Stimulated activated CD4-positive, alpha-beta T cell treated with anti-CD3 and anti-CD28 coated beads, Interleukin-15, amount 100 ng/mL, for 24 hours (primary cell): ENCODE measurements at places on chromosomes 16 and 17.

DNA sequence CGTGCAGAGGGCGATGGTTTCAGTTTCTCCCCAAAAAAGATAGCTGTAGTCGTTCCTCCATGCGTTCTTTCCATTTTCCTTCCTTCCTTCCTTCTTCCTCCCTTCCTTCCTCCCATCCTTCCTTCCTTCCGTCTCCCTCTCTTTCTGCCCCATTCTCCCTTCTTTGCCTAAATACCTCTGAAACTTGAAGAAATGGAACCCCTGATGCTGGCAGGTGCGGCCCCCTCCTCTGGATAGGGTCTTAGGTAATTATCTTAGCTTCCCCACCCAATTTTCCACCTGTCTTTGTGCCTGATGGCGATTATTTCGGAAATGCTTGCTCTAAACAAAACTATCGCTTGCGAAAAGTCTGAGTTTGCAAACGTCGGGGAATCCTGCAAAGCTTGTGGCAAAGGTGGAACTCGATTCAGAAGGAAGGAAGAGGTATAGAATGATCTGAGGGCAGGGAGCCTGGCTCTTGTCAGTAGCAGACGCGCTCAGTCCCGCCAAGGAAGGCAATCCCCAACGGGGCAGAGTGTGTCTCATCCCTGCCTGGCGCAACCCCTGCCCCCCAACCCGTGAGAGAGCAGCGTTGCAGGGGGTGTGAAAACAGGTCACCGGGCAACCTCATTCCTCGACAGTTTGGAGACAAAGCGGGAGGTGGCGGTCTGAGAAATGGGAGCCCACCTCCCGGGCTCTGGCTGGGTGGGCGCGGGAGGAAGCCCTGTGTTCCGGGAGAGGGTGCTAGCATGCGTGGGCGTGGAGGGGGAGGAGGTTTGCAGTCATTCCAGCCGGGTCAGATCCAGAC lies 2.9 kb upstream of the CBX8 start:
- DNase-seq = no peak

- peak; percentile 64 for DNase-seq
Measured at GRCh38 chr16:85611444-85612190, 1.5 kb upstream of the GSE1 start.

DNA sequence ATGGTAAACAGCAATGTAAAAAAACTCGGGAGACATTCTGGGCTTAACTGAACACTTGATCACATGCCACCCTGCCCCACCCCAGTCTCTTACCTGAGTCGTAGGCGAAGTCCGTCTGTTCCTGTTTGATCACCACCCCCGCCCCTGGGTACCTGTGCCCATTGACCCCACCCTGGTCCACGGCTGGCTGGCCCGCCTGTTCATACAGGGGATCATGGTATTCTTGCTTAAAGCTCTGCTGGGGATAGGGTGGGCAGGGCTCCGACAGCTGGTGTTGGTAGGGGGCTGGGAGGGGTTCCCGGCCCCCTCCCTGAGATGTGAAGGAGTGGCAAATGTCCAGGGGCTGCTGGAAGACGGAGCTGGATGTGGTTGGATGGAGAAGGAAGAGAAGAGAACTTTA lies 13.6 kb downstream of the ETV4 start:
- no peak for DNase-seq

DNA sequence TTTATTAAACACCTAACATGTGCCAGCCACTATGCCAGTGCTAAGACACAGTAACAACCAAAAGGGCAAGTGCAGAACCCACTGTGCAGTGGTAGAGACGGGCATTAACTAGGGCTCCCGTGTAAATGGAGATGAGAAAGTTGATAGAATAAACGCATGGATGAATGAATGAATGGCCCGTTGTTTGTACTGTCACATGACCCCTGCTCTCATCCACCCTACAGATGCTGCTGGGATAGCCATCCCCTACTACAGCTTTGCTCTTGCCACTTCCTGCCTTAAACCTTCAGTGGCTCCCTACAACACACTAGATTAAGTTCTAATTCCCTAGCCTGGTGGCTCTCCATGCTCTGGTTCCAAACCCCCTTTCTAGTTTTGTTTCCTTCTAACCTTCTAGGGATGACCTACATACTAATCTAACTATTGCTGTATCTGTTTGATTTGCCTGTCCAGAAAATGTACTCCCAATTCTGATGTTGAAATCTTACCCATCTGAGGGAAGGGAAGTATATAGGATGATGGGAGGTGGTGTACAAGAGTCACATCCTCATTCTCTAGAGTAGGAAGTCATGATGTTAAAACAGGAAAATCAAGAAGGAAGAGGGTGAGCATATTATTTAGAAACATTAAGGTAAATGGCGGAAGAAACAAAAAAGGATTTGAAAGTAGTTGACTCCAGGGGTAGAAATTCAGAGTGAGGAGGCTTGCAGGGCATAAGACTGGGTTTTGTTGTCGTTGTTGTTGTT lies 11.4 kb upstream of the TNRC6C start:
- DNase-seq = no peak

DNA sequence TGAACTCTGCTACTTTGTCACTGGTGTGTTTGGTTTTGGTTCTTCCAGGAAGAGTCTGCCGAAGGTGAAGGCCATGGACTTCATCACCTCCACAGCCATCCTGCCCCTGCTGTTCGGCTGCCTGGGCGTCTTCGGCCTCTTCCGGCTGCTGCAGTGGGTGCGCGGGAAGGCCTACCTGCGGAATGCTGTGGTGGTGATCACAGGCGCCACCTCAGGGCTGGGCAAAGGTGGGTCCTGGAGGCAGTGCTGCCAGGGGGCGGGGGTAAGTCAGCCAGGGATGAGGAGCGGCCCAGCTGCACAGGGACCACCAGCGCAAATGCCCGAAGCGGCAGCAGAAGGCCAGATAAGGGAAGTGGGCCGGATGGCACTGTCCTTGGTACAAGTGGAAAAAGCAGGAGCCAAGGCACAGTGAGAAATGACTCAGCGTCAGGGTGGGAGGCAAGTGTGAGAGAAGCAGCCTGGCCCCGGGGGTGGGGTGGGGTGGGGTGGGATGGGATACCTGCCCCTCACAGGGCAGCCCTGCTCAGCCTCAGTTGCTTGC lies 41.9 kb downstream of the TMEM11 start:
- DNase-seq = no peak

GRCh38 chr16:48354877-48355855 lies 30.0 kb downstream of the SIAH1 start:
- DNase-seq = no peak

DNA sequence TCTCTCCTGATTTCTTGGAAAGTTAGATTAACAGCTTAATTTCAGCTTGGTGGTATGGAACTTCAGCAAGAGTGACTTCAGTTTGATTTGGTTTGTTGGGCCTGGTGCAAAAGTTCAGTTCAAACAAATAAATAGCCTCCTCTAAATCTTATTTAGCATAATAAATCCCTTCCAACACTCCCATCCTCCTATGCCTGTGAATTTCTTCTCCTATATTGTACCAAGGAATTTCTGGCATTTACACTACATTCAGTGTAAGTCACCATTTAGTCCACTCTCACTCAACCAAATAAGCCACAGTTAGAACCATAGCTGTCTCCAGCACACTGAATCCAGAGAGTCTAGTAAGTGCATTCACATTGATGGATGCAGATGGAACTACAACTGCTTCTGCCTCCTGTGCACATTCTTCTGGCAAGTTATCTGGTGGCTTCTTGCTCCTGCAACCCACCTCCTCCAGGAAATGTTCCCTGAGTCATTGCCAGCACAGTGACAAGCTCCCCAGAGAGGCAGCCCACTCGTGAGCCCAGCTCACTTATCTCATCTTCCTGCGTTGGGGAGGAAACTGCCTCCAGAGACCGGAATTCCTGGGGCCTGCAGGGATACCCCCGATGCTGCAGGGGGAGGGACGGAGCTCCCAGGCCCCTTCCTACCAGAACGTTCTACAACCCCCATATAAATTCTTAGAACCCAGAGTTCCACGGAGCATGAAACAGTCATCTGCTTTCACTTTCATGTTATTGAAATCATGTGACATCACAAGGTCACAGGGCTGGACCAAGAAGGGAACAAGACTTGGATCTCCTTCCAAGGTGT lies 318.3 kb downstream of the PHKB start:
- DNase-seq = peak; percentile 43

- DNase-seq = no peak
Measured at GRCh38 chr16:35734728-35735402, 2275.5 kb downstream of the TP53TG3F start.

DNA sequence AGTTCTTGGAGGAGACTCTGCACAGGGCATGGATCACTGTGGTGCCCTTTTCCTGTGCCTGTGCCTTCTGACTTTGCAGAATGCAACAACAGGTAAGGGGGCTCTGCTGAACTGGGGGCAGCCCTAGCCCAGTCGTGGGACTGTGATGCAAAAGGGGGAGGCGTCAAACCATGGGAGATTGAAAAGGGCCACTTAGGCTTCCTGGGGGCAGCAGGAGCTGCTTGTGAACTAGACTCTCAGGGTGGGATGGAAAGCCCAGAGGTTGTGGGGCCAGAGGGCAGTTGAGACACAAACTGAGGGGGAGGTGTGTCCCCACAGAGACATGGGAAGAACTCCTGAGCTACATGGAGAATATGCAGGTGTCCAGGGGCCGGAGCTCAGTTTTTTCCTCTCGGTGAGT lies 19.6 kb downstream of the ADGRG5 start:
- DNase-seq = no peak

- peak; percentile 48 for DNase-seq
Measured at GRCh38 chr16:1331712-1332617, 1.5 kb upstream of the BAIAP3 start.

DNA sequence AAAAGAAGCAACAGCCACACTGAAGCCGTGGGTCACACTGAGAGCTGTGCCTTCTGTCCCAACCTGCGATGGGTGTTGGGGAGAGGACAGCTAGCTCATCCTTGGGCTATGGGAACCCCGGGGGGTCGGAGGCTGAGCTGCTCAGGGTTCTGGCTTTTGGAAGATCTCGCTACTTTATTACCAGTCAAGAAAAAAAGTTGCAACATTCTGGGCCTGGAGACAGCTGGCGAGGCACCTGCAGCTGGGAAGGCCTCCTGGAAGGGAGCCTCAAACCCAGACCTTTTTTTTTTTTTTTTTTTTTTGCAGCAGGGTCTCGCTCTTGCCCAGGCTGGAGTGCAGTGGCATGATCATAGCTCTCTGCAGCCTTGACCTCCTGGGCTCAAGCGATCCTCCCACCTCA lies 24.9 kb downstream of the TPSD1 start:
- no peak for DNase-seq

- DNase-seq = no peak
Measured at GRCh38 chr16:81891736-81892364, 112.8 kb downstream of the PLCG2 start.

DNA sequence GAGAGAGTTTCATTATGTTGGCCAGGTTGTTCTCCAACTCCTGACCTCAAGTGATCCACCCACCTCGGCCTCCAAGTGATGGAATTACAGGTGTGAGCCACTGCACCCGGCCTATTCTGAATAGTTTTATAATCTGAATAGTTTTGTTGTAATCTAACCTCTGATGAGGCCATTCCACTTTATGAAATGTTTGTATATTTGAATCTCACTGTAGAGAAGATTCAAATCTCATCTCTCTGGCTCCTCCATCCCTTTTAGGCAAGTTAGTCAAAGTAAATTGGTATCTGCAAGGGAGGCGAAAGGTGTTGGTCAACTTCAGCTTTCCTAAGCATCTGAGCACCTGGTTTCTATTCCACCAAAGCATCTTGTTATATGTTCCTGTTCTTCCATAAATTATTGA lies 131.2 kb downstream of the BRIP1 start:
- no peak for DNase-seq

- no peak for DNase-seq
Measured at GRCh38 chr16:14366974-14367707, 262.9 kb downstream of the PARN start.

DNA sequence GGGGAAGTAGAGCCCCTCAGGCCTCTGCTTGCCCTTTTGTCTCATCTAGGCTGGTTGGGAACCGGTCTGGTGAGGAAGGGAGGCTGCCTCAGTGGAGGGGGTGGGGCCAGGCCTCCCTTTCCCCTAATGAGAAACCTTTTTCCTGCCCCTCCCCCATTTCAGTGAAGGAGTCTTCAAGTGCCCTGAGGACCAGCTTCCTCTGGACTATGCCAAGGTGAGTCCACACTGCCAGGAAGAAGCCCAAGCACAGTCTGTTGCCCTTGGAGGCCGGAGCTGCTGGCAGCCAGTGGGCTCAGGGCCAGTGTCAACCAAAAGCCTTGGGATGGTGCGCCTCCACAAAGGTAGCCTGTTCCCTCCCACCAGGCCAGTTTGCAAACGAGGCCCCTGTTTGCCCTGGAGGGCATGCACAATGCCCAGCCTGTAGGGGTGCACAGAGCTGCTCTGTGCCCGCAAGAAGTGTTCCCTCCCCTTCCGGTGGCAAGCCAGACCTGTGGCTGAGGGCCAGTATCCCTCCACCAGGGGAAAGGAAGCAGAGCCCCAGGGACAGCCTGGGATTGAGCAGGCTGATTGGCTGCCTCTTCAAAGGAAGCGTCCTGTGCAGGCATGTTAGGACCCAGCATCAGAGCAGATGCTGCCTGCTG lies 3.4 kb downstream of the TRAF4 start:
- no peak for DNase-seq

DNA sequence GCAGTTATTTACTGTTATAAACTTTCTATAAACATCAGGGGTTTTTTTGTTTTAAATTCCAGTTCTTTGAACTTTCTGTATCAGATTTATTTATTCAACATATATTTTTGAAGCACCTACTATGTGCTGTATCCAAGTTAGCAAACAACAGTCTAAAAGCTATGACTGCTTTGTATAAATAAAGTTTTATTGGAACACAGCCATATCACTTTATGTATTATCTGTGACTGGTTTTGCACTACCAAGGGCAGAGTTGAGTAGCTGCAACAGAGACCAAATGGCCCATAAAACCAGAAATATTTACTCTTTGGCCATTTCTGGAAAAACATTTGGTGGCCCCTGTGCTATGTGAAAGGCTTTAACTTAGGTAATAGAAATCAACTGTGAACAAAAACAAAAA lies 110.2 kb upstream of the ERCC4 start:
- DNase-seq = no peak

- no peak for DNase-seq
Measured at GRCh38 chr16:27301236-27301861, 12.4 kb upstream of the IL4R start.

GRCh38 chr16:16830973-16831372 lies 452.0 kb downstream of the NPIPA7 start:
- DNase-seq = no peak

- no peak for DNase-seq
Measured at GRCh38 chr17:40104594-40105486, 4.5 kb upstream of the NR1D1 start.

DNA sequence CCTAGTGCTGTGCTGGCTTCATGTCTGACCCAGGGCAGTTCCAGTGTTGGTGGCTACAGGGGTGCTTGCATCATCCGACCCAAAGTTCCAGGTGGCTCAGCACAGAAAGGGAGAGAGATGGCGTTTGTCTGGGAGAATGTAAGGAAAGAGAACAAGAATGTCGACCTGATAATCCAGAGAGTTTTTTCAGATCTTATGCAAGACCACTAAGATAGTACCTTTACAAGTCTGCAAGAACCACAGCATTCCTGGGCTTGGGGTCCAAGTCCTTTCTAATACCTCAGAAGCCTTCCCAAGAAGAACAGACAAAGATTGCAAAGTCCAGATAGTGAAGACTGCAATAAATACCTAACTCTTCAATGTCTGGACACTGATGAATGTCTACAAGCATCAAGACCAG lies 363.0 kb upstream of the TOM1L1 start:
- DNase-seq = no peak
